ENCODE measurements at places on chromosomes 13 and 19.
A peak's percentile ranks its signal among the peaks of the same experiment; 100 is the strongest.

- DNase-seq, result peak; percentile 68
Measured at GRCh38 chr19:6551607-6552450, 21.0 kb downstream of the TNFSF9 start.

GRCh38 chr19:17616961-17617806 is 61.7 kb downstream of the COLGALT1 start:
- peak; percentile 24 for DNase-seq

GRCh38 chr13:35848336-35849255 is 282.6 kb downstream of the DCLK1 start:
- DNase-seq, result no peak

GRCh38 chr13:45629940-45630339 is 14.4 kb upstream of the ERICH6B start:
- no peak for DNase-seq

- DNase-seq, result no peak
Measured at GRCh38 chr13:100510208-100510957, 78.2 kb downstream of the GGACT start.

GRCh38 chr13:102311901-102312300 is 89.9 kb downstream of the FGF14 start:
- DNase-seq, result no peak

DNA sequence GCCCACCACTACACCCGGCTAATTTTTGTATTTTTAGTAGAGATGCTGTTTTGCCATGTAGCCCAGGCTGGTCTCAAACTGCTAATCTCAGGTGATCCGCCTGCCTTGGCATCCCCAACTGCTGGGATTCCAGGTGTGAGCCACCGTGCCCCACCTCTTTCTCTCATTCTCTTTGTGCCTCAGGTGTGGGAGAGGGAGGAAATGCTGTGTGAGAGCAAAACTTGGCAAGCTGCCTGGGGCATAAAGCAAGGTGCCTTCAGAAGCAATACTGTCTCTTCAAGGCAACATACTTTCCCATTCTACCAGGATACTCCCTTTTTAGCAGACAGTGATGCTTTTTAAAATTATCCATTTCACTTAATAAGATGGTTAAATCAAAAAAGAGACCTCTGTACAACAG is 53.2 kb upstream of the RFC3 start:
- DNase-seq, result no peak

GRCh38 chr13:63625869-63626268 is 2210.2 kb upstream of the PCDH20 start:
- no peak for DNase-seq

GRCh38 chr19:41707502-41707812 is 969 bp upstream of the CEACAM5 start:
- DNase-seq, result no peak

All from stimulated activated CD4-positive, alpha-beta T cell treated with anti-CD3 and anti-CD28 coated beads, Interleukin-1b, Interleukin-23, amount 100 ng/mL, for 48 hours (primary cell).